Activated CD4-positive, alpha-beta T cell treated with anti-CD3 and anti-CD28 coated beads, Interleukin-2, amount 10 ng/mL, durations not matched to agents 7 days and 5 days (primary cell): ENCODE measurements at places on chromosomes 4 and X.

DNA sequence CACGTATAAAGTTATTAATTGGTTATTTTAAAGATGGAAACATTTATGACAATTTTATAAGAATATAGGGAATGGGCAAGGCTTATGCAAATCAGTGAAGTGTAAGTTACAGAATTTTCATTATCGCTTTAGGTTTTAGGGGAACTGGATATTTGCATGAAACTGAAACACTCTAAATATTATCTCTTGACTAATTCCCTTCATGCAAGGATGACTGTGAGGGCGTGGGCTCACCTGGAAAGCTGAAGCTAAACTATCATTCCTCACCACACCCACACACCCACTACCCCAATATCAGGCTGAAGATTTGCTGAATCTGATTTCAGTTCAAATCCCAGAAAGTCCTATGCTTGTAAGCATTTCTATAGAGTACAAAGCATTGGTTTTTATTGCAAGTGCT lies 81.7 kb upstream of the ARHGAP24 start:
- no peak overlapping the region for H3K27ac ChIP-seq
- no peak for DNase-seq
- H3K4me3 ChIP-seq: no peak overlapping the region
- H3K36me3 ChIP-seq: no peaks in the 10 kb centered on the region

GRCh38 chr4:6914448-6914847 lies 4.8 kb downstream of the TBC1D14 start:
- no peak for DNase-seq
- H3K27me3 ChIP-seq: no peaks in the 10 kb centered on the region
- H3K27ac ChIP-seq: peak overlapping the region; percentile 71

- peaks cover 90% of the 10 kb centered on the region for H3K4me1 ChIP-seq
- peaks cover 18% of the 10 kb centered on the region for H3K36me3 ChIP-seq
- H3K27me3 ChIP-seq: no peaks in the 10 kb centered on the region
- no peak for DNase-seq
Measured at GRCh38 chr4:38671592-38671940, 7.6 kb downstream of the KLF3 start.

DNA sequence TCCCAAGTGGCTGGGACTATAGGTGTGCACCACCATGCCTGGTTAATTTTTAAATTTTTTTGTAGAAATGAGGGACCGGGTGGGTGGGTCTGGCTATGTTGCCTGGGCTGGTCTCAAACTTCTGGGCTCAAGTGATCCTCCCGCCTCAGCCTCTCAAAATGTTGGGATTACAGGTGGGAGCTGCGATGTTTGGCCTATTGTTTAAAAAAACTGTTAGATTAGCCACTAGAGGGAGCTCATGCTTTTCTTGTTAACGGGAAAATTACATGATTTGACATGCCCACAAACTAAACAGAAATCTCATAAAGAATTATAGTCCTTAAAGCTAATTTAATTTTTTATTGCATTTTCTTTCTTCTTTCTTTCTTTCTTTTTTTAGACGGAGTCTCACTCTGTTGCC lies 5.0 kb upstream of the SDAD1 start:
- peaks cover 14% of the 10 kb centered on the region for H3K4me1 ChIP-seq
- no peaks in the 10 kb centered on the region for H3K36me3 ChIP-seq
- DNase-seq: peak; percentile 16
- H3K4me3 ChIP-seq: no peak overlapping the region
- H3K27ac ChIP-seq: no peak overlapping the region
- H3K27me3 ChIP-seq: peaks cover 2% of the 10 kb centered on the region

DNA sequence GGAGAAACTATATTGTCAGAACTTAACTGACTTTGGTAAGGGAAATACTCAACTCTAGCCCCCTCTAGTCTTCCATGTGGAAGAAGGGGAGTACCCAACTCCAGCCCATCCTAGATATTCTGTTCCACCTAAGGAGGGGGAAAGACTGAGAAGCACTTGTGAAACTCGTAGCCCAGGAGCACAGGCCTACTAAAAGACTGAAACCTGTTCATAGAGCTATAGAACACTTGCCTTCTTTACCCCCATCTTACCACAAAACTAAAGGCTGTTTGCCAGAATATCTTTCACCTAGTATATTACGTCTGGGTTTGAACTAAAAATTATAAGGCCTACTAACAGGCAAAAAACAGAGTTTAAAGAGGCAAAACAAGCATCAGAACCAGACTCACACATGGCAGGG lies 15.5 kb downstream of the CLDN22 start:
- H3K4me3 ChIP-seq: no peak overlapping the region
- peaks cover 2% of the 10 kb centered on the region for H3K27me3 ChIP-seq
- no peaks in the 10 kb centered on the region for H3K4me1 ChIP-seq
- DNase-seq: no peak

GRCh38 chr4:169345316-169345721 lies 74.6 kb upstream of the SH3RF1 start:
- no peaks in the 10 kb centered on the region for H3K27me3 ChIP-seq
- H3K4me1 ChIP-seq: no peaks in the 10 kb centered on the region
- H3K36me3 ChIP-seq: no peaks in the 10 kb centered on the region

- H3K4me3 ChIP-seq: no peak overlapping the region
- H3K27ac ChIP-seq: no peak overlapping the region
- no peaks in the 10 kb centered on the region for H3K27me3 ChIP-seq
- no peaks in the 10 kb centered on the region for H3K4me1 ChIP-seq
- no peak for DNase-seq
Measured at GRCh38 chr4:19698961-19699360, 552.7 kb upstream of the SLIT2 start.

DNA sequence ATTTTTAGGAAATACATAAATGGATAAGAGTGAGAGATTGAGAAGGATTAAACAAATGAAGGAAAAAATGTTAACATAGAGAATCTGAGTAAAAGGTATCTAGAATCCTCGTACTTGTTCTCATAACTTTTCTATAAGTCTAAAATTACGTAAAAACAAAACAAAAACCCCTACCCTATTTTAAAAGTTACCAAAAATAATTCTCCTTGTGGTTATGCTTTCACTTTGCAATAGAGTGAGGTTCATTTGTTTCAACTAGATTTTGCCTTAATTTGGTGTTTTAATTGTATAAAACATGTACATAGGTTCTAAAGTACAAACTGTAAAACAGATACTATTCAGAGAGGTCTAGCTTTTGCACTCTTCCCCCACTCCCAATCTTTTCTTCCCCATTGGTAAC lies 3.8 kb upstream of the GPR34 start:
- DNase-seq: no peak
- peaks cover 2% of the 10 kb centered on the region for H3K36me3 ChIP-seq
- H3K4me1 ChIP-seq: peaks cover 22% of the 10 kb centered on the region
- no peak overlapping the region for H3K4me3 ChIP-seq
- H3K27me3 ChIP-seq: no peaks in the 10 kb centered on the region

DNA sequence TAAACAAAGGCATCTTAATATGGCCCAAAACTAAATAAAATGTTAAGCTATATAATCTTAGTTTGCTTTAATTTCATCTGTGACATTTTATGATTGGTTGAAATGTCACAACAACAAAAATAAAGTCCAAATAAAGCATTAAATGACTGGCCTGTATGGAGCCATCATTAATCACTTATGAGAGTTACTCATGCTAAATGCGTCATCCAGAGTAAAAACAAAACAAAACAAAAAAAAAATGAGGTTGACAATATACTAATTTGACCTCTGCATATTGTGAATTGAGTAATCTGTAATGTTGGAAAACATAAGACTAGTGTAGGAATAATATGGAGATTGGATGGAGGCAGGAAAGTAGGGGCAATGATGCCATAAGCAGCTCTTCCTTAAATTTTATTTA lies 139.7 kb downstream of the MAPK10 start:
- H3K36me3 ChIP-seq: no peaks in the 10 kb centered on the region
- DNase-seq: no peak
- H3K4me3 ChIP-seq: no peak overlapping the region
- H3K4me1 ChIP-seq: no peaks in the 10 kb centered on the region

DNA sequence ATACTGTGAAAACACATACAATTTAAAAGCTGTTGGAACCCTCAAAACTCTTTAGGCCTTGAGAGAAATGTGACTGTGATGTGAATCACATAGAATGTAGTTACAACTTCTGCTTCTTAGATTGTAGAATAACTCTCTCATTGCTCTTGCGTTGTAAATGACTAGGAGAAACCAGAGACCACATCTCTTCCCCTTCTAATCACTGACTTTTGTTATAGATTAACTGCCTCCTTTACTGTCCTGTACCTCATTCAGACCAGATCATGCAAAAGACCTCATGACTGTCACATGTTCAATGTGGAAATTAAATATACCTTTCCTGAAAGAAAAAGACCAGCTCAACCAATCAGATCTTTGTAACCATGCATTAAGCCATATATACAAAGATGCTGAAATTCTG lies 43.2 kb upstream of the NEIL3 start:
- H3K27ac ChIP-seq: no peak overlapping the region
- DNase-seq: no peak
- H3K27me3 ChIP-seq: peaks cover 6% of the 10 kb centered on the region
- H3K36me3 ChIP-seq: no peaks in the 10 kb centered on the region
- H3K4me1 ChIP-seq: no peaks in the 10 kb centered on the region
- no peak overlapping the region for H3K4me3 ChIP-seq

- H3K27ac ChIP-seq: no peak overlapping the region
- no peak overlapping the region for H3K4me3 ChIP-seq
- no peak for DNase-seq
- no peaks in the 10 kb centered on the region for H3K36me3 ChIP-seq
Measured at GRCh38 chr4:37489697-37490096, 196.5 kb downstream of the RELL1 start.

DNA sequence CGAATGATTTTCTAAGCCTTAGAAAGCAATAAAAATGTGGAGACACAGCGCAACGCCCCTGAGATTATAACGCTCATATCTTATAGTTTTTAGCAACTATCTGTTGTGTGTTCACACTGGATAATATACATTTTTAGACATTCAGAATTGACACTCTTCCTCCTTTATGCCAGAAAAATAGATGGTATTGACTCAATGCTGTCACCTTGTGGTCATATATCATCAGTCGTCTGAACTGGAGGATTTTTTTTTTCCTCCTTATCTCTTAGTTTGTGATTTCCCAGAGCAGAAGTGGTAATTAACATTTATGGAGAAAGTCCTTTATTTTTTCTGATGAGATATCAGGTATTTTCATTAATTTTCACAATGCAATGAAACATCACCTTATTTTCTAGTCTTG lies 759.6 kb downstream of the RAB28 start:
- H3K4me3 ChIP-seq: no peak overlapping the region
- H3K27me3 ChIP-seq: peaks cover 6% of the 10 kb centered on the region
- H3K4me1 ChIP-seq: no peaks in the 10 kb centered on the region
- no peaks in the 10 kb centered on the region for H3K36me3 ChIP-seq
- H3K27ac ChIP-seq: no peak overlapping the region

- peaks cover 14% of the 10 kb centered on the region for H3K36me3 ChIP-seq
- peak; percentile 42 for DNase-seq
- H3K27ac ChIP-seq: peak overlapping the region; percentile 81
- H3K4me1 ChIP-seq: peaks cover 35% of the 10 kb centered on the region
- H3K27me3 ChIP-seq: no peaks in the 10 kb centered on the region
- peak overlapping the region; percentile 88 for H3K4me3 ChIP-seq
Measured at GRCh38 chr4:15003891-15004738, 1.8 kb downstream of the CPEB2 start.

- no peak overlapping the region for H3K27ac ChIP-seq
- no peaks in the 10 kb centered on the region for H3K27me3 ChIP-seq
- H3K4me3 ChIP-seq: no peak overlapping the region
- no peak for DNase-seq
Measured at GRCh38 chrX:40912166-40912565, 173.1 kb upstream of the USP9X start.

DNA sequence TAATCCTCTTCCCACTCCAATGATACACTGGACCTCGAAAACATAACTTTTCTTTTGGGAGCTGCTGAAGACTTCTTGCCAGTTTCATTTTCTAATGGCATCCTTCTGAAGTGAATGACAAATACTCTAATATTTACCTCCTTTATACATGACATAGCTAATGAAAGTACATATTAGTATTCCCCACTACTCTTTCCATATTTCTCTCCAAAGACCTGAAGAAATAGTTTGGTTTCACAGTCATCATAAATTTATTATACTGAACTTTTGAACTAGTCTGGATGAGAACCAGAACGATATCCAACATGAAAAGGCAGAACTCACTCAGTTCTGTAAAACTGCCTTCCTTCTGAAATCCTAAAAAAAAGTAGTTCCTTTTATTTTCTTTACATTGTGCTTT lies 139.1 kb downstream of the GPC3 start:
- no peak overlapping the region for H3K4me3 ChIP-seq
- H3K27me3 ChIP-seq: peaks cover 1% of the 10 kb centered on the region
- DNase-seq: no peak
- no peaks in the 10 kb centered on the region for H3K4me1 ChIP-seq

GRCh38 chr4:125319311-125319710 lies 4.6 kb downstream of the FAT4 start:
- no peak overlapping the region for H3K4me3 ChIP-seq
- peaks cover 41% of the 10 kb centered on the region for H3K27me3 ChIP-seq
- no peak overlapping the region for H3K27ac ChIP-seq
- no peak for DNase-seq
- peaks cover 19% of the 10 kb centered on the region for H3K4me1 ChIP-seq

- H3K4me1 ChIP-seq: no peaks in the 10 kb centered on the region
- H3K36me3 ChIP-seq: no peaks in the 10 kb centered on the region
- H3K27me3 ChIP-seq: no peaks in the 10 kb centered on the region
- H3K27ac ChIP-seq: no peak overlapping the region
- no peak overlapping the region for H3K4me3 ChIP-seq
Measured at GRCh38 chr4:186858355-186858754, 134.7 kb upstream of the FAT1 start.

DNA sequence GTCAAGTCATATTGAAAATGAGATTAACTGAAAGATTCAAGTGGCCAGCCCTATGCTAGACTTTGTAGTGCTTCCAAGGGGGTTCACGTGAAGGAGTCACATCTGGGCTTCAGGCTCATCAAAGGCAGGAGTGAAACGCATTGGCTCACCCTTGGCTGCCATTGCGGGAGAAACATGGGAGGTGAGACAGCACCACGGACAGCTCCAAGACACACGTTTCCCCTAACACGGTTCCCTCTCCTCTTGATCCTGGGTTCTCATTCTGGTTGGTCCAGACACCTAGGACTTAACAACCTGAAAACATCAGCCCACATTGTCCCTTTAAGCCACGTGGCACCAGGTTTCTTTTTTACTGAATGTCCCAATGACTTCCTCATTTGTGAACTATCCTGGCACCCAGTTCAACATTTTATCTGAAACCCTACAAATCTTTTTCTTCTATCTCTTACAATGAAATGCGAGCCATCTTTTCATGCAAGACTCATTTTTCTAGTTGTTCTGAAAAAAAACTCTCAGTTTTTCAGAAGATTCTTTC lies 279.0 kb upstream of the VCX3A start:
- H3K4me3 ChIP-seq: no peak overlapping the region
- no peaks in the 10 kb centered on the region for H3K27me3 ChIP-seq
- no peaks in the 10 kb centered on the region for H3K36me3 ChIP-seq
- H3K4me1 ChIP-seq: no peaks in the 10 kb centered on the region
- H3K27ac ChIP-seq: no peak overlapping the region

DNA sequence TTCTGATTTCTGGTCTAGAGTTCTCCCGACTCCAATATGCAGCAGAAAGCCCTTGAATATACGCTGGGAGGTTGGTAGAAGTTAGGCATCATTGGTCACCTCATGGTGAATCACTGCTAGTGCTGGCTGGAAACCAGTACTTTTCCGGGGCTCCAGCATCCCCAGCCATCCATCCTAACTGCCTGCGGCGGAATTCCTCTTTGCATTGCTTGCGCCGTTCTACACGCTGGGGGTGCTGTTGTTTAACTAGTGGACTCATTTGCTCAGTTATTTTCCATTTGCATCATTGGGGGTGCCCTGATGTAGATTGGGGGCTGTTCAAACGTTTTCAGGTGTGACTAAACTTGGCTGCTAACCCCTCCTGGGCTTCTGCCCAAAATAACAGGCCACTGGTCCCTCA lies 23.3 kb upstream of the GPR50 start:
- DNase-seq: no peak
- H3K27me3 ChIP-seq: peaks cover 10% of the 10 kb centered on the region
- H3K4me3 ChIP-seq: no peak overlapping the region
- H3K4me1 ChIP-seq: no peaks in the 10 kb centered on the region
- H3K27ac ChIP-seq: no peak overlapping the region
